Right ventricle myocardium inferior (tissue), 1 donor: ENCODE measurements at places on chromosomes 6 and 20. TPM values are rescaled to one million over a fixed set of nuclear protein-coding genes. Genes with fewer than 3 reads are reported as not detected.

HRH3 gene
- total RNA-seq = not detected

POPDC3 gene
- total RNA-seq = 47.8 TPM

ZNF831 gene
- 0.11 TPM for total RNA-seq

KIF3B gene
- total RNA-seq = 9.6 TPM

BTN1A1 gene
- not detected for total RNA-seq

SLC17A9 gene
- 0.41 TPM for total RNA-seq

C2 gene
- total RNA-seq = 8.9 TPM

OPN5 gene
- total RNA-seq = not detected

RIMS1 gene
- 1.3 TPM for total RNA-seq

EPPIN gene
- not detected for total RNA-seq

NCOA3 gene
- 21.6 TPM for total RNA-seq

MLIP gene
- 407 TPM for total RNA-seq

PGC gene
- not detected for total RNA-seq

ZNF334 gene
- 0.57 TPM for total RNA-seq

PREX1 gene
- total RNA-seq = 11.0 TPM

TFAP2D gene
- total RNA-seq = not detected

CNR1 gene
- total RNA-seq = 0.16 TPM
